PC-3 (cell line): ENCODE measurements at places on chromosomes 5 and 9.

DNA sequence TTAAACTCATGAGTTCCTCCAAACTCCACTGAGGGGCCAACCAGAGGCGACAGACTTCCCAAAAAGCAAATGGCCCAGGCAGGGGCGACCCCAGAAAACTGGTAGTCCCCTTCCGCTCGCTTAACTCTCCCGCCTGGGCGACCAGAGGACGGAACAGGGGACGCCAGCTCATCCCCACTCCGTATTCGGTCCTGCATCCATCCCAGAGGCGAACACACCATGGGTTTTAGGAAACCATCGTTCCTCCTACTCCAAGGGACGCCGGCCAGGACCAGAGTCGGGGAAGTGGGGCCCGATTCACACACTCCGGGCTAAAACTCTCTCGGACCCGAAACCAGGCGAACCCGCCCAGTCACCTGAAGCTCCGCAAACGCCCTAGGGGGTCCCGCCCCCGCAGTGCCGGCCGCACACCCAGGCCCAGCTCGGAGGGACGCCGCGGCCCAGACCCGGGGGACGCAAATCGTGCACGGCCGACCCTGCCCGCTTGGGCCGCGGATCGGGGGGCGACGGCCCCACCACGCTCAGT, 478 bp downstream of the TEX10 start:
- DNase-seq = peak; percentile 11

DNA sequence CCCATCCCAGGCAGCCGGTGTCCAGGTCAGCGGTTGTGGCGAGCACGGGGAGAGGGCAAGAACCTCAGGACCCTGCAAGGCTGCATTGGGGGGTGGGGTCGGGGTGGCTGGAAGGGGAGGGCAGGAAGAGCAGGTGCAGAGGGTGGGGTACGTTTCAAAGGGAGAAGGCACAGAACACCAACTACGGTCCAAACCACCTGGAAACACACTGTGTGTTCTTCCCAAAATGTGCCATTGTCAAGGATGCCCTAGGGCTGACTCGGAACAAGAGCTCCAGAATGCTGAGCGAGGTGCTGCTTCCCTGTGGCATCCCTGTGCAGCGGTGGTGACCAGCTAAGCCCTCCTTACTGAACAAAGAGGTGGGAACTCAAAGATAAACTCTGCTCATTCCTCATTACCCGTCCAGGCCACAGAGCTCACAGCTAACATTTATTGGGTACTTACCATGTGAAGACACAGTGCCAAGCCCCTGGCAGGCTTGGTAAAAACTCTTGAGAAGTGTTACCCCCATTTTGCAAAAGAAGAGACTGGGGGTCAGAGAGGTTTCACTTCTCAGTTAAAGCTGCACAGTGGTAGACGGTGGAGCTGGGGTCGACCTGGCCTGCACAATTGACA, 153.8 kb downstream of the COL23A1 start:
- no peak for DNase-seq

DNA sequence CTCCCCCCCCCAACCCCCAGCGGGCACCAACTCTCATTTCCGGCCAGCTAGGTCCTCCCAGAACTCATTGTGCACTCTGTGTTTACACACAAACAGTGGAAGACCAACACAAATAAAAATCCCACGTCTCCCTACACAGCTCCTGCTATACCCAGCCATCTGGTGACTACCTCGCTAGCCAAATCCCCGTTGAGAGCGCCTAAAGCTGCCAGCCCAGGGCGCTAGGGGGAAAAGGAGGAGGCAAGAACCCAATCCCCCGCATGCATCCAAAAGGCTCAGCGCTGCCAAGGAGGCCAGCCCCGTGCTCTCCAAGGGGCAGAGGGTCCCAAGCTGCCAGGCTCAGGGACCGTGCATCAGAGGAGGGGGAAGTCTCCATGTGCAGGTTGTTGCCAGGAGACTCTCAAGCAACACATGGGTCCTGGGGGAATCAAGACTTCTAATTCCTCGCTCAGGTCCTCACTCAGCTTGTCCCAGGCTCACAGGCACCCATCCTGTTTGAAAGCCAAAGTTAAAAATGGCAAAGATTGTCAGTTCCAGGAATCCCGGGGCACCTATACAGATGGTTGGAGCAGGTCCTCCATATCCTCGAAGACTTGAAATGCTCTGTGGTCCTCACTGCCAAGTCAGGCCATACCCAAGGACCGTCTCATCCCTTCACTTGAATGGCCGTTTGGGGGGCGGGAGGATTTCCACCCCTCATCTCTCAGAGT, 2.7 kb downstream of the ASTN2 start:
- no peak for DNase-seq

DNA sequence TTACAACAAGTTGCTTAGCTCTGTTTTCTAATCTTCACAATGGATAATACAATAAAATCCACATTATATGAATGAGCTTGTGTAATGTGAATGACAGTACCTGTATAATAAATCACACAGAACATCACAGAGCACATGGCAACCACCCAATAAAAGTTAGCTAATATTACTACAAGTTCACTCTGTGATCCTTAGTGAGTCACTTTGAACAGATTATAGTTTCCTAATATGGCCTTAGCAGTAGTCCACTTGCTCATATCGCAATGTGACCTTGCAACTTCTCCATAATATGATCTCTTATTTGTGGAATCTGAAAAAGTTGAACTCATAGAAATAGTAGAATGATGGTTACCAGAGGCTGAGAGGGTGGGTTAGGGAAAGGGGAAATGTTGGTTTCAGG, 361.3 kb downstream of the PTPRD start:
- DNase-seq = peak; percentile 29

DNA sequence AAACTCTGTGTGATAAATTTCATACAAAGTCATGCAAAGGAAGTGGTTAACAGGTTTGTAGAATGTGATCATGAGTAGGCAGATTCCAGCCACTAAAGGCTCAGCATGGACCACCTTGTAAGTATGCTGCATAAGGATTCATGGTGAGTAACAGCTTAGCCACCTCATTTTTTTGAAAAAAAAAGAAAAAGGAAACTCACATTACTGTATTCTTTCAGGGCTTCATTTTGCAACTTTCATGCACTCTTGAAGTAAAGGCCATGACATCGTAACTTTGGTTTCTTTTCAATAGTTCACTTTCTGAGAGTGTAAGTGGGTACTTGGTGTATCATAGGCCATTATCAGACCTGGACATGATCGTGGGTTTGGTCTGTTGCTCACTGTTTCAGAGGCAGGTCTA, 175.1 kb downstream of the PCSK1 start:
- DNase-seq = peak; percentile 36

DNA sequence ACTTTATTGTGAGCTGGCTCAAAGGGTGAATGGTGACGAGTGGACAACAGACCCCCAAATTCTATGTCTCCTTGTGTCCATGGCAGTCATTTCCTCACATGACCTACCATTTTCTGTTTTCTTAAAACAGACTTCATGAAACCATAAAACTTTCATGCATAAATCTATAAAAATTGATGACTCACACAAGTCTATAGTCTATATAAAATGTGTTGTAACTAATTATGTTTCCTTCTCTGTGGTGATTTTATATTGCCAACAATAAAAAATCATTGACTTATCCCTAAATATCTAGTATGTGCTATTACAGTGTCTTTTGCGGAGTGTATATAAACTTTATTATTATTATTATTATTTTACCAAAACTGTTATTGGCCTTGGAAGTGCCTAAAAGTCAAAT, 382.4 kb downstream of the MAT2B start:
- DNase-seq = no peak
